RKO (cell line): ENCODE measurements at places on chromosomes 1 and 21.

DNA sequence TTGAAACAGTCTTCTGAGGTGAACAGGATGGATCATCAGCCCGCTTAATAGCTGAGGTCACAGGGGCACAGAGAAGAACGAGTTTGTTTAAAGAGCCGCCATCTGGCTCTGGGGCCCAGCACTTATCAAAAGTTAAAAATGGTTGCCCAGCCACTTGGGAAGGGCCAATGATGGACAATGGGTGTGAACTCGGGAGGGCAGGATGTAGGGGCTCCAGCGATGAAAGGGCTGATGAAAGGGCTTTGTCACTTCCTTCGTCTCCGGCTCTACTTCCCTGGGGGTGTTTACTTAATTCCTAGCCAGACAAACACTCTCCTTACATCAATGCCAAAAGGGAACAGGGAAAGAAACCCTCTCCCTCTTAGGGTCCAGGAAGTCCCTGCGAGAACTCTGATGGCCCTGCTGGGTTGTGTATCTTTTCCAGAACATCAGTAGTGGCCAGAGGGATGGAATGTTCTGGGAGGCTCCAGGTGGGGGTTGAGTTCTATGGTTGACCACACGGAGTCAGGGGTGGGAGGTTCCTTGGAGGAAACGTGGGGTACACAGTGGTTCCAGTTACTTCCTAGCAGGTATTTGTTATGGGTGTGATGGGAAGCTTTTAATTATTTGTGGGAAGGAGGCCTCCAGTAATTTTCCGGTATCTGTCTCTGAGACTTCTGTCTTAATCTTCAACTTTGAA is 9.0 kb upstream of the ABCG1 start:
- DNase-seq = no peak

- DNase-seq = no peak
Measured at GRCh38 chr1:92707292-92707691, 77.6 kb downstream of the EVI5 start.

DNA sequence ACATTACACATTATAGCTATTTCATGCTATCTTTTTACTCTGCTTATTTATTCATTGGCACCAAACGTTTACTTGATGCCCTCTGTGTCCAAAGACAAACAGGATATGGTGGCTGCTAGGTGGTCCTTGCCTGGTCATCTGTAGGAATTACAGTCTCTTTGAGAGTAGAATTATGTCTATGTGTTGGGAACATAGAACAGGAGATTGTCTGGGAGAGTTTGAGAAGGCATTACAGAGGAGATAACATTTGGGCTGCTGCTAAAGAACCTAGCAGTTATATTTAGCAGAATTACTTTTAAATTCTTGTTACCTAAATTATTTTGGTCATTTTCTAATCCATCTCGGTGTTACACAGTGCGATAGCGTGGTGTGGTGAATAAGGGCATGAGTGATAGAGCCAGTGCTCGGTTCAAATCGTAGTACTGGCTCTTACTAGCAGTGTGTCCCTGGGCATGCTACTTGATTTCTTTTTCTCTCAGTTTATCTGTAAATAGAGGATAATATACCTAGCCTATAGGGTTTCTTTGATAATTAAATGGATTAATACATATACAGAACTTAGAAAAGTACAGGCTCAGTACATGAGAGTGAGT is 20.5 kb downstream of the RRP15 start:
- DNase-seq = no peak

DNA sequence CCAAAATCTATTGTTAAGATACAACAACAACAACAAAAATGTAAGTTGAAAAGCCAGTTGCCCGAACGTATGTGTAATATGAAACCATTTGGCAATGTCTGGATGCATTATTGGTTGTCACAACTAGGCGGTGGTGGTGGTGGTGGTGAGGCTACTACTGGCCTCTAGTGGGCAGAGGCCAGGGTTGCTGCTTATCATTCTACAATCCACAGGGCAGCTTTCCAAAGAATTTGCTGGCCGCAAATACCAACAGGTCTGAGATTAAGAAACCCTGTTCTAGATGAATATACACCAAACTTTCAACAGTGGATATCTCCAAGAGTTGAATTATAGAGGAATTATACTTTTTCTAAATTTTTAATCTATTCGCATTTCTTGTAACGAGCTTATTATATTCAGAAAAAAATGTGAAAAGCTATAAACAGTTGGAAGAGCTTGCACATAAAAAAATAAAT is 26.8 kb upstream of the ZNF697 start:
- no peak for DNase-seq

DNA sequence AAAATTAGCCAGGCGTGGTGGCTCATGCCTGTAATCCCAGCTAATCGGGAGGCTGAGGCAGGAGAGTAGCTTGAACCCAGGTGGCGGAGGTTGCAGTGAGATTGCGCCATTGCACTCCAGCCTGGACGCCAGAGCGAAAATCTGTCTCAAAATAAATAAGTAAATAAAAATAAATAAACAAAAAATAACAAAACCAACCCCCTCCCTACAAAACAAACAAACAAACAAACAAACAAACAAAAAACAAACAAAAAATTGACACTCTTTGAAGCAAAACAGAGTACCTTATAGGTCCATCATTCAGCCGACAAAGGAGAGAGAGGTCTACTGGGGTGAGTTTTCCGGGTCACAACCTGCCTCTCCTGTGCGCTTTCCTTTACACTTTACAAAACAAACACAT is 5.4 kb upstream of the KDF1 start:
- DNase-seq = no peak

GRCh38 chr1:99702221-99702620 is 56.3 kb downstream of the PALMD start:
- no peak for DNase-seq

DNA sequence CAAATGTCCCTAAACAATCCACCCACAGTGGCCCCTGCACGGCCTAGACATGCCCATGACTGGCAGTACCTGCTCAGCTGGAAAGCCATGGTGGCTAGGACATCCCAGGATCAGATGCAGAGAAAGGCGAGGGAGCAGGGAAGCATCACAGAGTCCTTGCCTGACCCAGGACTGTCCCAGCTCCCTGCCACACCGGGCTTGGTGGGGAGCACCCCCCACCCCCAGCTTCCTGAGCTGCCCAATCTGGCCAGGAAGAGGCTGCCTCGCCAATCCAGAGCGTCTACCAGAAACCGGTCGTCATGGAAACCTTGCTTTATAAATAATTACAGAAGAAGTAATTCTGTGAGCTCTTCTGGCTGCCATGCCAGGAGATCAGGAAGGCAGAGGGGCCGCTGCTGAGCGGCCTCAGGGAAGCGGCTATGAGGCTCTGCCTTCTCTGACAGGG is 34.8 kb downstream of the ACOT7 start:
- DNase-seq = no peak

GRCh38 chr1:25973610-25974321 is 24.1 kb downstream of the PAFAH2 start:
- no peak for DNase-seq

GRCh38 chr1:4071653-4072052 is 171.6 kb upstream of the C1orf174 start:
- DNase-seq = no peak

- DNase-seq = no peak
Measured at GRCh38 chr1:41751804-41752513, 166.8 kb downstream of the HIVEP3 start.

DNA sequence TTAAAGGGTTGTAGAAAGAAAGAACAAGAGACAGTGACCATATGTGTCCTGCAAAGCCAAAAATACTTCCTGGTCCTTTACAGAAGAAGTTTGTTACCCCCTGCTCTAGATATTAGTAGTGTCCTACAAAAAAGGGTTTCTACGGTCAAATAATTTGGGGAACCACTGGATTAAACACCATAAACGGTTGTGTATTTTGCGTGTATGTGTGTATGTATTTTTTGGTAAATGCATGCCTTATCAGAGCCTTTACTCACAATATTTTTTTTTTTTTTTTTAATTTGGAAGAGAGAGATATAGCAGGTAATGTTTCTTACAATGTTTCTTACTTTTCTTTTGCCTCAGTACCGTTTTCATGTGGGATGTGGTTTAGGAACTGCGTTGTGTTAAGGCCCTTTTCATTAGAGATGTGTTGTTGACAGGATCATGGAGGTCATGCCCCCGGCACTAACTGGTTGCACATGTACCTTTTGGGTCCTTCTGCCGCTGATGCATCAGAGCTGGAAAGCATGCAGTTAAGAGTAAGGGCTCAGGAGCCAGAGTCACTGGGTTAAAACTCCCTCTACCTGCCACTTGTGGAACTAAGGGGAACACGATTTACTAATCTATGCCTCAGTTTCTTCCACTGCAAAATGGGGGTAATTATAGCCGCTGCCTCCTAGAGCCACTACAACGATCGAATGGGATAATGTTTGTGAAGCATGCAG is 234.6 kb upstream of the KAZN start:
- DNase-seq = no peak

GRCh38 chr1:22520871-22521270 is 42.4 kb upstream of the EPHA8 start:
- no peak for DNase-seq

- no peak for DNase-seq
Measured at GRCh38 chr1:232973652-232974611, 23.5 kb downstream of the NTPCR start.

DNA sequence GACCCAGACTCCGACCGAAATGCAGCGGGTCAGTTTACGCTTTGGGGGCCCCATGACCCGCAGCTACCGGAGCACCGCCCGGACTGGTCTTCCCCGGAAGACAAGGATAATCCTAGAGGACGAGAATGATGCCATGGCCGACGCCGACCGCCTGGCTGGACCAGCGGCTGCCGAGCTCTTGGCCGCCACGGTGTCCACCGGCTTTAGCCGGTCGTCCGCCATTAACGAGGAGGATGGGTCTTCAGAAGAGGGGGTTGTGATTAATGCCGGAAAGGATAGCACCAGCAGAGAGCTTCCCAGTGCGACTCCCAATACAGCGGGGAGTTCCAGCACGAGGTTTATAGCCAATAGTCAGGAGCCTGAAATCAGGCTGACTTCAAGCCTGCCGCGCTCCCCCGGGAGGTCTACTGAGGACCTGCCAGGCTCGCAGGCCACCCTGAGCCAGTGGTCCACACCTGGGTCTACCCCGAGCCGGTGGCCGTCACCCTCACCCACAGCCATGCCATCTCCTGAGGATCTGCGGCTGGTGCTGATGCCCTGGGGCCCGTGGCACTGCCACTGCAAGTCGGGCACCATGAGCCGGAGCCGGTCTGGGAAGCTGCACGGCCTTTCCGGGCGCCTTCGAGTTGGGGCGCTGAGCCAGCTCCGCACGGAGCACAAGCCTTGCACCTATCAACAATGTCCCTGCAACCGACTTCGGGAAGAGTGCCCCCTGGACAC is 534 bp downstream of the C1orf56 start:
- peak; percentile 85 for DNase-seq

- DNase-seq = peak; percentile 15
Measured at GRCh38 chr1:23483321-23484252, at the start of gene ASAP3. Gene ASAP3, minus strand, starts transcription at chr1:23484179. Its CDS starts 46 bp downstream, at chr1:23484133.

- DNase-seq = no peak
Measured at GRCh38 chr1:19872190-19872589, 10.0 kb upstream of the OTUD3 start.

- DNase-seq = no peak
Measured at GRCh38 chr21:40618191-40618973, 228.6 kb downstream of the DSCAM start.

DNA sequence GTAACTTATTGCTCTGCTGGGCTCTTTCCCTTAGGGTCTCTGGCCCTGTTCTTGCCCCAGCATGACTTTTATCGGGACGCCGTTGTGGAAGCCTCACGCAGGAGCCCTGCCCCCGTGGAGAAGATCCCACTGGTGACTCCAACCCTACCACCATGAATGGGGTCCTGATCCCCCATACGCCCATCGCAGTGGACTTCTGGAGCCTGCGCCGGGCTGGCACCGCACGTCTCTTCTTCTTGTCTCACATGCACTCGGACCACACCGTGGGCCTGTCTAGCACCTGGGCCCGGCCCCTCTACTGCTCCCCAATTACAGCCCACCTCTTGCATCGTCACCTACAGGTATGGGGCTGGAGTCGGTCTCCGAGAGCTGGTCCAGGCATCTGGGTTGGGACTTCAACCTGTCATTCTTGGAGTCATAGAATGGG is 322 bp downstream of the DCLRE1B start:
- peak; percentile 16 for DNase-seq
